ENCODE measurements at places on chromosomes 5 and 9. TPM values are rescaled to one million over a fixed set of nuclear protein-coding genes. Genes with fewer than 3 reads are reported as not detected.

Gene DPH7
- 25.4 TPM for total RNA-seq

Gene PDZD2
- not detected for total RNA-seq

Gene UBE2R2
- total RNA-seq, result 47.3 TPM

Gene PROB1
- total RNA-seq, result 0.19 TPM

Gene PALM2AKAP2
- 0.49 TPM for total RNA-seq

Gene NTRK2
- total RNA-seq, result not detected

Gene ZDHHC11B
- total RNA-seq, result 1.3 TPM

Gene KIF12
- total RNA-seq, result 2.0 TPM

Gene CD14
- 3.8 TPM for total RNA-seq

Gene ALDOB
- not detected for total RNA-seq

Gene SPATA31C2
- total RNA-seq, result not detected

Gene TAF11L14
- not detected for total RNA-seq

Gene IL17B
- total RNA-seq, result not detected

Gene BTNL9
- 0.57 TPM for total RNA-seq

Gene OR1Q1
- not detected for total RNA-seq

Gene SLCO6A1
- not detected for total RNA-seq

Gene EIF4EBP3
- 3.6 TPM for total RNA-seq

Gene AGXT2
- not detected for total RNA-seq

Gene PCA3
- not detected for total RNA-seq

Gene GARNL3
- total RNA-seq, result 1.6 TPM

Gene GPR107
- total RNA-seq, result 28.8 TPM

Gene DOCK8
- 0.72 TPM for total RNA-seq

Gene COL15A1
- 0.39 TPM for total RNA-seq

Gene GGTA1
- total RNA-seq, result 0.06 TPM

Gene SHROOM1
- total RNA-seq, result 9.4 TPM

Gene TXNDC8
- total RNA-seq, result not detected

Gene TSSK1B
- total RNA-seq, result not detected

Gene PCSK5
- 0.92 TPM for total RNA-seq

Gene DAB2IP
- total RNA-seq, result 13.2 TPM

Gene KIF4B
- not detected for total RNA-seq

Gene TSC1
- total RNA-seq, result 15.4 TPM

Gene TMED7
- total RNA-seq, result 60.1 TPM

Measured in A549 treated with RU486 at 1 μM for 4 hours (cell line).